OCI-LY7 (cell line): ENCODE measurements at places on chromosomes 1 and 21.

- DNase-seq, result no peak
These were observed 326.2 kb downstream of the DUSP10 start for GRCh38 chr1:221415651-221416050.

- DNase-seq, result no peak
These were observed 240.6 kb downstream of the BRINP2 start for GRCh38 chr1:177411381-177411780.

DNA sequence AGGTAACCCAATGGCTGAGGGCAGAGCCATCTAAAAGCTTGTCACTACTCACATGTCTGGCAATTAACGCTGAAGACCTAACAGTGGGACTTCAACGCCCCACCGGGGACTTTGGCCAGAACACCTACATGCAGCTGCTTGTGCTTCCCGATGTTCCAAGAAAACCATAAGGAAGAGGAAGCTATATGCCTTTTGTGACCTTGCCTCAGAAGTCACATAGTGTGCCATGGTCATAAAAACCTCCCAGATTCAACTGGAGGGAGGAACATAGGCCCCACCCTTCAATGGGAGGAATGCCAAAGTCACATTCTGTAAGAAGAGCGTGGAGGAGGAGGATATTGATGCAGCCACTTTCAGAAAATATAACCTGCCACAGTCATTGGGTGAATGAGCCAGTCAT is 147.8 kb upstream of the MAGI3 start:
- DNase-seq, result no peak

- no peak for DNase-seq
These were observed 37.0 kb downstream of the CCDC185 start for GRCh38 chr1:223430236-223430635.

GRCh38 chr1:89167590-89168230 is 8.1 kb downstream of the GBP7 start:
- DNase-seq, result no peak

DNA sequence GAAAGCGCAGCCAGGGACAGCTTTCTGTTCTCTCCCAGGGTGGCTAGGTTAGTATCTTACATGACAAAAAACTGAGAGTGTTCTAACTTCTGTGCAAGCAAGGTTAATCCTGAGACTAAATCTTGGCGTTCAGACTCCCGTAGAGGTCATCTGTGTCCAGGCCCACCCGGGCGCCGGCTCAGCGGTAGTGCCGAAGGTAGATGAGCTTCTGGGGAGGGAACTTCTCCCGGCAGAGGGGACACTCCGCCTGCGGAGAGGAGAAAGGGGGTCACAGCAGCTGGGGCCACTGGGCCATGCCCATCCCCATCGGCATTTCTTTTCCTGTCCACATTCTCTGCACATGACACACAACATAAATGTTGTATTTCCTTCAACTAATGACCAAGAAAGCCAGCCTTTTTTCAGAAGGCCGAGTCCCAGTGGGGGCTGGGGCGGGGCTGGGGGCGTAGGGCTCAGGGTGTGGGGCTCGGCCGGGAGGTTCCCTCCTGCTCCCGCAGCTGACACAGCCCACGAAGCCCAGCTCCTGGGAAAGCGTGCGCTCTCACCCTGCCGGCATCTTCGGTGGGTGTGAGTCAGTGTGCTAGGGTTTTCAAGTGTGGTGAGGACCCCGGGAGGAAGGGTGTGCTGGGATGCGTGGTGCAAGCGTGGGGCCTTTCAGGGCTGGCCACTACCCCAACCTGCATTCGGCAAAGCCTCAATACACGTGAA is 6.6 kb downstream of the PEX10 start:
- no peak for DNase-seq
